CD8-positive, alpha-beta memory T cell (primary cell): ENCODE measurements at places on chromosomes 3 and 15. TPM values are rescaled to one million over a fixed set of nuclear protein-coding genes. Genes with fewer than 3 reads are reported as not detected.
A peak's percentile ranks its signal among the peaks of the same experiment; 100 is the strongest.

Gene B4GALT4
- total RNA-seq, result 18.0 TPM

Gene TRIM71
- 0.07 TPM for total RNA-seq

GRCh38 chr3:52683611-52684010, 2.1 kb downstream of the PBRM1 start:
- H3K36me3 ChIP-seq, result peaks cover 32% of the 10 kb centered on the region
- H3K4me3 ChIP-seq, result no peak overlapping the region
- no peak overlapping the region for H3K27ac ChIP-seq
- DNase-seq, result no peak
- peaks cover 38% of the 10 kb centered on the region for H3K4me1 ChIP-seq

DNA sequence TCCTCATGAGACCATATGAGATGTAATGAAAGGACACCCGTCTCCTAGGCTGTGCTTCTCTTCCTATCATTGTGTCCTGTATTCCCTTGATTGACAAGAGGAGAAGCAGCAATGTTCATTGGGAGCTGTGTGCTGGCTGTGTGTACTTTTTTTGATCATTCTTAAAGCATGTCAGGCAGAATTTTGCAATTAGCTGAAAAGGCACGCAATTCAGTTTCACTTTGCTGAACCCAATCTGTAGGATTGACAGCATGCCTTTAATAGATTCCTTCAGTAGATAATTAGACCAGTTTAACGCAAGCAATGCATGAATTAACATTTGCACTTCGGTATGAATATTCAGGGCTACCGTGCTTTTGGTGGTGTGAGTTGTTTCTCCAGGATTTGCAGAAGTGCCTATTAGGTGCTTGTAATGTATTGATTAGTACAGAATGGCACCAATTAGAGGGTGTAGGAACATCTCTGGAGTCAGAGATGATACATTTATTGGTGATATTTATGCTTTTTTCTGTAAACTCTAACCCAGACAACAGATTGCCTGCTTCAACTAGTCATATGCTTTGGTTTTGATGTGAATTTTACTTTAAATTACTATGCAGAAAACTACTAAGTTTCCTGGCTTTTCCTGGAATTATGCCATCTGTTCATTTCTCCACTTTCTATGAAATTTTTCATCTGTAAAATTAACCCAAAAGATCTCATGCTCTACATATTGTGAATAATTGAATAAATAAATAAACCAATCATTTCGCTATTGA, 114.3 kb downstream of the NSUN3 start:
- H3K27ac ChIP-seq, result no peak overlapping the region
- DNase-seq, result no peak
- H3K36me3 ChIP-seq, result no peaks in the 10 kb centered on the region
- no peaks in the 10 kb centered on the region for H3K27me3 ChIP-seq
- H3K4me3 ChIP-seq, result no peak overlapping the region

DNA sequence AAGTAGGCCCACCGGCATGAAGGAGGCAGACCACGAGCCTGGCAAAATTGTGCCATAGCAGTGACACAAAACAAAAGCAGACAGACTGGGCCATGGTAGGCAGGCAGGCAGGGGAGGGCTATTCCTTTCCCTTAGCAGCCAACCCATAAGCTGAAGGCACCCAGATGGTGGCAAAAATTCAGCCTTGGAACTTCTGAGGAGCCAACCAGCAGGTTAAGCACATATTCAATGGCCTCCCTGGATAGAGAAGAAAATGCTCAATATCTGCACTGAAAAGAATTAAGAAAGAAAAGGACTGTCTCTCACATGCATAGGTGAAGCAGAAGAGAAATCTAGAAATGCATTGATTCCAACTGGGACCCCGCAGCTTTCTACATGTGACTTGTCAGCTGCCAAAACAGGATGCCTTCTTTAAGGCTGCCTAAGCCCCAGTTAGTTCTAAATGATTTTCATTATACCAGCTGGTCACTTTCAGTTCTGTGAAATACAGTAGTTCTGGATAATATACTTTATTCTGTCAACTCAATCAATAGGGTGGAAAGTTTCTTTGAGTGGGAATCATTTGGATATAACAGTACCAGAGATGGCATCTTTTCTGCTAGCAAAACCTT, 2.7 kb downstream of the PRICKLE2 start:
- no peaks in the 10 kb centered on the region for H3K27me3 ChIP-seq
- no peaks in the 10 kb centered on the region for H3K4me1 ChIP-seq
- H3K27ac ChIP-seq, result no peak overlapping the region
- DNase-seq, result no peak
- no peaks in the 10 kb centered on the region for H3K36me3 ChIP-seq
- no peak overlapping the region for H3K4me3 ChIP-seq

GRCh38 chr3:125437631-125438435, 62.7 kb upstream of the ZNF148 start:
- no peaks in the 10 kb centered on the region for H3K4me1 ChIP-seq
- no peaks in the 10 kb centered on the region for H3K27me3 ChIP-seq
- no peak overlapping the region for H3K4me3 ChIP-seq
- peak; percentile 37 for DNase-seq
- no peaks in the 10 kb centered on the region for H3K36me3 ChIP-seq
- no peak overlapping the region for H3K27ac ChIP-seq

GRCh38 chr3:149199474-149199873, 22.2 kb downstream of the CP start:
- H3K36me3 ChIP-seq, result no peaks in the 10 kb centered on the region
- no peak overlapping the region for H3K27ac ChIP-seq
- no peak for DNase-seq
- H3K27me3 ChIP-seq, result no peaks in the 10 kb centered on the region
- H3K4me1 ChIP-seq, result no peaks in the 10 kb centered on the region

GRCh38 chr15:50767332-50767861, 1.9 kb upstream of the SPPL2A start:
- H3K4me1 ChIP-seq, result peaks cover 12% of the 10 kb centered on the region
- no peaks in the 10 kb centered on the region for H3K36me3 ChIP-seq
- no peaks in the 10 kb centered on the region for H3K27me3 ChIP-seq
- DNase-seq, result no peak
- no peak overlapping the region for H3K4me3 ChIP-seq
- H3K27ac ChIP-seq, result no peak overlapping the region

- no peak for DNase-seq
- H3K4me1 ChIP-seq, result no peaks in the 10 kb centered on the region
- no peak overlapping the region for H3K27ac ChIP-seq
- H3K27me3 ChIP-seq, result no peaks in the 10 kb centered on the region
Observed at GRCh38 chr3:31483776-31484175, 48.9 kb upstream of the STT3B start.

DNA sequence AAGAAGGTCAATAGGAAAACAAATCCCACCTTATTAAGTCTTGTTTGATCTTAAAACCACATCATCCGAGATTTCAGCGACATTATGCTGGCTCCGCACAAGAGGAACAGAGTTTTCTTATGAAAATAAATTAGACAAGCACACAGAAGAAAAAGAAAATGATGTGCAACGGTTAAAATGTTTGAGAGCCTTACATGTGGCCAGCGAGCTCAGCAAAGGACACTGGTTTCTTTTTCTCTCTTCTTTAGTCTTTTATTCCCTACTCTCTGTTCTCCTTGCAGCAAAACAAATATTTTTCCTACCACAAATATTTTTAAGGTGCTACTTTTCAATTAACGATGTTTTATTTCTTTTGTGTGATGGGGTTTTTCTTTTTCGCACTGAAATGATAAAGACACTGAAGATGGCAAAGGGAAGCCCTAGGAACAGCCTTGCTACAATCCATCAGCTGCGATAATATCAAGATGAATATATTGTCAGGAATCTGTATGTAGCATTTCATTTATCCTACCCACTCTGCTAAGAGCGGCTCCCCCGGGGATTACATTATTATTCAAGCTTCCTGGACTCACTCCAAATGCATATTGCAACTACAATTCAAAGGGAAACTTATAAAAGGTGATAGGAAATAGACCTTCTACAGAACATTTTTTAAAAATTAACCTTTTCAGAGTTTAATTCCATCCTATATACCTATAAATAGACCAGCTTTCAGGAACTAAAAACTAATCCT, 72.9 kb downstream of the ANXA2 start:
- no peaks in the 10 kb centered on the region for H3K36me3 ChIP-seq
- no peak for DNase-seq
- H3K4me3 ChIP-seq, result no peak overlapping the region
- H3K27ac ChIP-seq, result no peak overlapping the region
- H3K27me3 ChIP-seq, result peaks cover 19% of the 10 kb centered on the region
